ENCODE measurements at places on chromosomes 7 and 10.

DNA sequence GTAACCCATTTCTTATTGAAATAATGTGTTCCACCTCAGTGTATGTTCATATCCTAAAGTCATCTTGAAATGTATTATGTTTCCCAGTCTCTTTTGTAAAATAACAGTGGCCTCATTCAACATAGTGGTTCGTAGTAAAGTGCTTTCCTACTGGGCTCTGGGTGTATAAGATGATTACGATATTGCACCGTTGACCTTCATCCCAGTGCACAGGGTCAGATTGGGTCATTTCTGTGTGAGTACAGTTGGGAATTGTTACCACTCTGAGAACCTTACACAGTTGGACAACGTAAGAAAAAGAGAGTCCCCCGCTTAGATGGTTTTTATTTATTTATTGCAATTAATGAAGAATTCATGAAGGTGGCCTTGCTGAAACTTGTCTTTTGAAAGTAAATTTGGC lies 135.6 kb downstream of the CHN2 start:
- no peaks in the 10 kb centered on the region for H3K36me3 ChIP-seq
- DNase-seq, result no peak
- no peak overlapping the region for H3K27ac ChIP-seq
- no peak overlapping the region for H3K4me3 ChIP-seq

DNA sequence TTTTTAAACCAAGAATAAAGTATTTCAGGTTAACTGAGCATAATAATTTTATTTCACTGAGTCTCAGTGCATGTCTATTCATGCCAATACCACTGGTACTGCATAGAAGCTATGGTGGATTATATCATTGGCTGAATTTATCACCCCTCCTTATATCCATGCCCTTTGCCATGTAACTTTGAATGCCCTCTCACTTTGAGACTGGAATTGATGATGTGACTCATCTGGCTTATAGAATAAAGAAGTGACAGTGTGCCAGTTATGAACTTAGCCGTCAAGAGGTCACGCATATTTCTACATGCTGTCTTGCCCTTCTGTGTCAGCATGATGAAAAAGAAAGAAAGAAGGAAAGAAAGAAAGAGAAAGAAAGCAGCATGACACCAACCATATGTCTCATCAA lies 20.7 kb upstream of the ABLIM1 start:
- no peak overlapping the region for H3K27ac ChIP-seq
- DNase-seq, result no peak
- H3K4me3 ChIP-seq, result no peak overlapping the region
- no peaks in the 10 kb centered on the region for H3K27me3 ChIP-seq
- no peaks in the 10 kb centered on the region for H3K36me3 ChIP-seq

- H3K27me3 ChIP-seq, result no peaks in the 10 kb centered on the region
- H3K4me1 ChIP-seq, result no peaks in the 10 kb centered on the region
- H3K27ac ChIP-seq, result no peak overlapping the region
- H3K4me3 ChIP-seq, result no peak overlapping the region
- no peak for DNase-seq
These were observed 28.7 kb upstream of the CALU start for GRCh38 chr7:128710481-128710880.

DNA sequence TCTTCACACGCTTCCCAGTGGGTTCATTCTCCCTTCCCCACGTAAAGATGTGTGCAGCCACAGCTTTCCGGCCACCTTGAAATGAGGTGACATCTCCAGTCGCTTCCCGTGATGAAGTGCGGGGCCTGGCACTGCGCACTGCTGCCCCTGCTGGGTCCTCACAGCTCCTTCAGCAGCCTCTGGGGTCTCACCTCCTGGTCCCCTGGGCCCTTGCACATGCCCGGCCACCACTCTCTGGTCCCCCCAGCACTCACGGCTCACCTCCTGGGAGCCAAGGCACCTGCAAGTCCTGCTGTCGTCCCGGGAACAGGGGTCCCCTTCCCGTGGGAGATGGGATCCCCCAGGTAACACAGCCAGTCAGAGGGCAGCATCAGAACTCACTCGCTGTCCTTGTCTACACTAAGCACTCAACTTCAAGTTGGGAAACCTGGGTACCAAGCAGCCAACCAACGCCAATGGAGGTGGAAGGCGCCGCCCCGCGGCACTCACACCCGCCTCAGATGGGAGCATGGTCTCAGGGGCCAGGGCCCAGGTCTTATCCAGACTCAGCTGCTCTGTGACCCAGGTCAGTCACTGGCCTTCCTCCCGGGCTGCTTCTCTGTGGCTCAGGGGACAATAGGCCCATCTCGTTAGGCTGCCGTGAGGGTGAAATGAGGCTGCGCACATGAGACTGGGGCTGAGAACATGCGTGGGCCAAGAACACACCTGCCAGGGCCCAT lies 176.2 kb downstream of the PTPRN2 start:
- H3K36me3 ChIP-seq, result no peaks in the 10 kb centered on the region
- no peaks in the 10 kb centered on the region for H3K4me1 ChIP-seq
- no peak for DNase-seq

GRCh38 chr10:79982362-79982800 lies 33.5 kb upstream of the SFTPD start:
- no peak overlapping the region for H3K27ac ChIP-seq
- H3K36me3 ChIP-seq, result no peaks in the 10 kb centered on the region
- H3K27me3 ChIP-seq, result peaks cover 8% of the 10 kb centered on the region
- peak; percentile 72 for DNase-seq

- no peak for DNase-seq
- H3K27ac ChIP-seq, result peak overlapping the region; percentile 100
- peaks cover 52% of the 10 kb centered on the region for H3K4me1 ChIP-seq
- H3K27me3 ChIP-seq, result no peaks in the 10 kb centered on the region
- H3K4me3 ChIP-seq, result no peak overlapping the region
These were observed 106.7 kb downstream of the CUBN start for GRCh38 chr10:17022896-17023295.

DNA sequence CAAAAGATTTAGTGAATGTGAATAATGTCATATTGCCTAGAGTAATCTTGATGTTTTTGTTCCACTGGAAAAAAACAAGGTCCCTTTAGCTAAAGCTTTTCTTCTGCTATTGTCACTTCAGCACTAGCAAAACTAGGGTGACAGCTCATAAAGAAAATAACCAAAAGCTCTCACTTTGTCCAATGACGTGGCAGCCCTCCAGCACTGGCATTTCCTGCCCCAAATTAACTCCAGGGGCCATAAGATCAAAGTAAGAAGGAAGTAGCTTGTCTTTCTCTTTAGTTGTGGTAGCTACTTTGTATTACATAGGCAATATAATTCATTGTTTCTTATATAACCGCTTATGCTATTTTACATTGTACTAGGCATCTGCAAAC lies 47.3 kb downstream of the LRRN3 start:
- no peaks in the 10 kb centered on the region for H3K36me3 ChIP-seq
- DNase-seq, result no peak
- peak overlapping the region; percentile 8 for H3K4me3 ChIP-seq
- peaks cover 34% of the 10 kb centered on the region for H3K4me1 ChIP-seq
- no peaks in the 10 kb centered on the region for H3K27me3 ChIP-seq

DNA sequence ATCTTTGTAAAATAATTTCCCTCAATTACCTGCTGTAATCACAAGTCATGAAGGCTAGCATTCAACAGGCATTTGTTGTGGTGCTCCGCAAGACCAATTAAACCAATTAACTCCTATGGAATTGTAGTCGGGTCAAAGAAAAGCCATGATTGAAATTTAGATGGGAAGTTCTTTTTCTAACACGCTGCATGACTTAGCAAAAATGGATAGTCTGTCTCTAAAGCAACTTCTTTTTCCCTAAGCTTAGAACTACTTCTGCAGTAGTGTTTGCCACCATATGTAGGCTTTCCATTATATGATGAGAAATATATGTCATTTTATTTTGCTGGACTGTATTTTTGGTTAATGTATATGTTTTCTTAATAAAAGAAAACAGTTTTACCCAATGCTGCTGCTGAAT lies 119.1 kb downstream of the TSPAN12 start:
- H3K4me1 ChIP-seq, result no peaks in the 10 kb centered on the region
- DNase-seq, result no peak
- H3K27me3 ChIP-seq, result no peaks in the 10 kb centered on the region
- H3K4me3 ChIP-seq, result no peak overlapping the region
- no peaks in the 10 kb centered on the region for H3K36me3 ChIP-seq

GRCh38 chr7:149872419-149873073 lies 1.2 kb upstream of the ATP6V0E2 start:
- H3K4me3 ChIP-seq, result peak overlapping the region; percentile 88
- DNase-seq, result peak; percentile 96
- H3K27me3 ChIP-seq, result no peaks in the 10 kb centered on the region
- no peaks in the 10 kb centered on the region for H3K4me1 ChIP-seq
- peaks cover 15% of the 10 kb centered on the region for H3K36me3 ChIP-seq
